Kidney (tissue), 22 donors: ENCODE measurements at places on chromosomes 4 and X.

DNA sequence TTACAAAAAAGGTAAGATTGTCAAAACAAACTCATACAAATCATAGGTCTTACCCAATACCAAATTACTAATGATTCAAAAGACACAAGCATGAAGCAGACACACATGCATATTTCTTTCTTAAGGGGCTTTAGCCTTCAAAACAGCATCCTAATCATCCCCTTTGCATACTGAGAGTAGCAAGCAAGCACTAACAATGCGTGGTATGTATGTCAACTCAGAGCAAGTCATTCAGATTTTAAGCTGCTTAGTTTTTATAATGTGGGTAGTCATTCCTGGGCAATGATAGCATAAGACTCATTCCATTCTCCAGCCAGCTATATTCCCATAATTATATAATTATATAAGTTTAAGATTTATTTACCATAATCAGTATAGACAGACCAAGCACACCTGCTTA, 219.6 kb downstream of the DKK2 start:
- no peak for DNase-seq

GRCh38 chr4:88989990-88990389, 67.0 kb downstream of the FAM13A start:
- DNase-seq: no peak

DNA sequence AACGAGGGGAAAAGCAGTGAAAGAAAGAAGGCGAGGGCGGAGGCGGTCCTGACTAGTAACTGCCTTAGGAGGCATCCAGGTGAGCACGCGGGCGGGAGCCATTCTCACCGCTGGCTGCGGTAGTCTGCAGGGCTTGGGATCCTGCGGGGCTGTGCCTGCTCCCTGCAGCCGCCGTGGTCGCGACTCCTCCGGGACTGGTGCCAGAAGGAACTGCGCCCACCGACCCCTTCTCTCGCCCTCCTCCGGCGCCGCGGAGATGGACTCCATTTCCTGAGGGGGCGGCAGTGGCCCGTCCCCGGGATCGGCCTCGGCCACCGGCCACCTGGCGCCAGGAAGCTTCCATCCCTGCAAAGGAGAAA, 543 bp downstream of the NFXL1 start:
- DNase-seq: peak; percentile 67

GRCh38 chr4:48203819-48204218, 65.8 kb downstream of the TEC start:
- DNase-seq: no peak

DNA sequence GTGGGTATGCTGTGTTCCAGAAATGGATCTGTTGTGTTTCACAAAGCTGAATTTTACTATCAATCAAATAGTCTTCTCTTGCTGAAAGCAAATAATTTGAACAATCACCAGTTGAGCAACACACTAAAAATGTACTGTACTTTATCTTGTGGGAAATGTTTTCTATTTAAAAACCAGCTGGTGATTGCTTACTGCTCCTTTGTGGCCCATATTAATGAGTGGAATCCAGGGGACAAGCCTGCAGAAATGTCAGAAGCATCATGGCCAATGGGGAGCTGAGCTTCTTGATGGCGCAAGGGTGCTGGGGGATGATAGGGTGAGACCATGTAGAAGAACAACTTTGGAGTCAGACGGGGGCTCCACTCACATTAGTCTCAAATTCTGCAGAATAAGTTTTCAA, 346.2 kb downstream of the ARHGAP10 start:
- DNase-seq: no peak

DNA sequence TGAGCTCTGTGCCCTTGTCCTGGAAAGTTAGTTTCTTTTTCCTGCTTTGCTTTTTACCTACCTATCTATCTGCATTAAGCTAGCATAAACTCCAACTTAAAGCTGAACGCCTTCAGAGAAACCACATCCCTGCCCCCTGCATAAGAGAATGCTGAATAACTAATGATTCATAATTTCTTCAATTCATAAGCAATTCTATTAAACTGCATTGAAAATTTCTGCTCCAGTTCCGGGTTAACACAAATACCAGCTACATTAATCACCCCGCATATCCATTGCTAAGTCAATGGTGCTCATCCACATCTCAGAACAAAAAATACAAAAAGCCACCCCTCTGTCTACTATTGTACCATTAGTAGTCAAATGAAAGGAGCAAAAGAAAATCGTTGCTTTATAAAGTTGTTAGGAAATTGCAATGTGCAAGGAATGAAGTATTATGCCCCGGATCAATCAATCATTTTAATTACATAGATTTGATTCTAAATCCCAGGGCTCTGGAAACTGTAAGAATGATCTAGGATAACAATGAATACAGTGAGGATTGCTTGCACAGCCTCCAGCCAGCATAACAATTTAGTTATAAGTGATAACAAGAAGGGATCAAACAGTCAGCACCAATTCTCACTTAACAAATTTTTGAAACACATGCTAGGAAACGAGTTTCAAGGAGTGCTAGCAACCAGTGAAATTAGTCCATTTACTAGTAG, 106.8 kb downstream of the ELOVL6 start:
- DNase-seq: no peak

DNA sequence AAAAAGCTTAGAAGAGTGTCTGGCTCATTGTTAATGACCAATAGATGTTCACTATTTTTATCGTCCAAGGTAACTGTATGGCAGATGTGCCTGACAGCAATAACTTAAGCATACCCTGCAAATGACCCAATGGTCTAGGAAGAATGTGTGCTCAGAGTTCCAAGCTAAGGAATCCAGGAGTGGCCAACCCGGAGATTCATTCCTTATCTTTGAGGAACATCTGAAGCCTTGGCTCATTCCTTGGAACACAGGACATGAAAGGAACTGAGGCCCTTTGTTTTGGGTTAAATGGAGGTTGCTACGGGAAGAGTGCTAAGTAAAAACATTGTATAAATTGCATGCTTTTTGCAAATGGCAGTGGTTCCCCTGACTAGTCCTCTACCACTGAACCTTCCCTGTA, 38.9 kb upstream of the EFNB1 start:
- DNase-seq: no peak

- DNase-seq: no peak
Measured at GRCh38 chr4:102598762-102599374, 97.7 kb downstream of the NFKB1 start.

- no peak for DNase-seq
Measured at GRCh38 chr4:138158746-138159297, 83.3 kb downstream of the SLC7A11 start.

- no peak for DNase-seq
Measured at GRCh38 chrX:2398064-2398656, 102.6 kb downstream of the DHRSX start.

DNA sequence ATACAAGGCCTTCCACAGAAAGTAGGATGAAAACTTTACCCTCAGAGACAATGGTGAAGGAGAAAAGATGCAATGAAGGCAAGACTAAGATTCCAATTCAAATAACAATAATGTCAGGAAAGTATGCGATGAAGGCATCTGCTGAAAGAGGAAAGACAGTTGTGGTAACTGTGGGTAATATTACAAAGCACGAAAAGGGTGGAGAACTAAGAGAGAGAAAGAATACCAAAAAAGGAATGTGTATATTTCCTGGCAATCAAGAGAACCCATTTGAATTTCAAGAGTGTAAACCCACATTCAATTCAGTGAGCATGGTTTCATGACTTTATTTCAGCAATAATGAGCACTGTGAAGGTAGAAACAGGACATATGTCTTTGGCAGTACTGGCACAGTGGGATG, 225.5 kb downstream of the PALLD start:
- no peak for DNase-seq

GRCh38 chr4:176432811-176433540, 113.2 kb downstream of the SPCS3 start:
- DNase-seq: no peak

DNA sequence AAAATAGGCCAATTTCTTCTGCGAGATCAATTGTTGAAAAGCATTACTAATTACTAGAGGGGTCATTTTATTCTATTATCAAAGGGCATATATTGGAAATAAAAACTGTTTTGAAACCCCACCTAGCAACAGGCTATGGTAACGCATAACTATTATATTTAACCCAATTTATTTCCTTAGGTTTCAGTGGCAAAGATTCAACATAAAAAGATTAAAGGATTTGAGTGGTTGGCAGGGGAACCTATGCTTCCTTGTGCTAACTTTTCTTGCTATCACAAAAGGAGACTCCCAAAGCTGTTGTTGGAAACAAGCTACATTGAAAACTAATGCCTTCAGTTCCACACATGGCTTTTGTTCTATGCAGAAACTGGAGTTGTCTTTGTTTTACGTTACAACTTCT, 166.9 kb upstream of the KLF3 start:
- no peak for DNase-seq

DNA sequence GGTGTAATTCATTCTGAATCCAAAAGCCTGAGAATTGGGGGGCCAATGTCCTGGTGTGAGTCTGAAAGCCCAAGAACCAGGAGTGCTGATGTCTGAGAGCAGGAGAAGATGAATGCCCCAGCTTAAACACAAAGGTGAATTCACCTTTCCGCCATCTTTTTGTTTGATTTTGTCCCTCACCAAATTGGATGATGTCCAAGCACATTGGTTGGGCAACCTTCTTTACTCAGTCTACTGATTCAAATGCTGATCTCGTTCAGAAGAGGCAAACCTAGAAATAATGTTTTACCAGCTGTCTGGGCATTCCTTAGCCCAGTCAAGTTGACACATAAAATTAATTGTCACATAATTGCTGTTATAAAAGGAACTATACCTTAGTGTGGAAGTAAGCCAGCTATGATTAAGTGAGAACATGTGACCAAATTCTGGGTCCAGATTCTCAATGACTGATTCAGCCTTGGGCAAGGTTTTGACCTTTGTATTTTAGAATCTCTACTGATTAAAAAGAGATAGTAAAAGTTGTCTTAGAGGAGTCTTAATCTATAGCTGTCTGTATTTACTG, 34.5 kb upstream of the SLC4A4 start:
- no peak for DNase-seq

DNA sequence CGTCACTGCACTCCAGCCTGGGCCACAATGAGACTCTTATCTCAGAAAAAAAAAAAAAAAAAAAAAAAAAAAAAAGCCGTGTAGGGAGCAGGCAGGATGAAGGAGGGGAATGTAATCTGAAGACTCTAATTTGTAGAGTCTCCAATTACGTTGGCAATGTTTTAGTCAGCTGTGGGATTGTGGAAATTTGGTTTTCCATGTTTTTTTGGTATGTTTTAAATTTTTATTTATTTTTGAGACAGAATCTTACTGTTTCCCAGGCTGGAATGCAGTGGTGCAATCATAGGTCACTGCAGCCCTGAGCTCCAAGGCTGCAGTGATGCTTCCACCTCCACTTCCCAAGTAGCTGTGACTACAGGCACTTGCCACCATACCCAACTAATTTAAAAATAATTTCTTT, 56.5 kb downstream of the NSD2 start:
- DNase-seq: no peak

DNA sequence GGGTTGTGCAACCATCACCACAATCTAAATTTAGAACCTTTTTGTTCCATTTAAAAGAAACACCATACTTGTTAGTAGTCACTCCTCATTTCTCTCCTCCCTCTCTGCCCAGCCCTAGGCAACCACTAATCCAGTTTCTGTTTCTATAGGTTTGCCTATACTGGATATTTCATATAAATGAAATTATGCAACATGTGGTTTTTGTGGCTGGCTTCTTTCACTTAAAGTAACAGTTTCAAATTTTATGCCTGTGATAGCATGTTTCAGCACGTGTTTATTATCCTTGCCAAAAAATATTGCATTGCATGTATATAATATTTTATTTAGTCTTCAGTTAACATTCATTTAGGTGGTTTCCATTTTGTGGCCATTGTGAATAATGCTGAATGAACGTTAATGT, 437.6 kb downstream of the IL1RAPL1 start:
- no peak for DNase-seq

GRCh38 chr4:6188687-6189305, 11.6 kb downstream of the JAKMIP1 start:
- no peak for DNase-seq

DNA sequence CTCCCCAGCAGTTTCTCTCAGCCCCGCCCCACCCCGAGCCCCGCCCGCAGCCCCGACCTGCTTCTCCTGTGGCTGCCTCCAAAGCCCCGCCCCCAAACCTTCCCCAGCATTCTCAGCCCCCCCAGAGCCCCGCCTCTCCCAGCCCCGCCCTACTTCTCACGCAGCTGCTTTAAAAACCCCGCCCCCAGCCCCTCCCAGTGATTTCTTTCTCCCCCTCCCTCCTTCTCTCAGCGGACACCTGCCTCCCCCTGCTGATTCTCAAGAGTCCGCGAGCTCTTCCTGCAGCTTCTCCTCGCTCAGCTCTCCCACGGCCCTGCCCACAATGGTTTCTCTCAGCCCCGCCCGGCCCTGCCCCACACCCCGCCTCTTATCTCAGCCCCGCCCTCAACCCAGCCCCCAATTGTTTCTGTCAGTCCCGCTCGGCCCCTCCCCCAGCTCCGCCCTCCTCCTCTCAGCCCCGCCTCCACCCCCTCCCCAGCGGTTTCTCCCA, 636 bp upstream of the EOLA1 start:
- DNase-seq: peak; percentile 98

- DNase-seq: no peak
Measured at GRCh38 chrX:155864655-155865054, 16.5 kb upstream of the VAMP7 start.

DNA sequence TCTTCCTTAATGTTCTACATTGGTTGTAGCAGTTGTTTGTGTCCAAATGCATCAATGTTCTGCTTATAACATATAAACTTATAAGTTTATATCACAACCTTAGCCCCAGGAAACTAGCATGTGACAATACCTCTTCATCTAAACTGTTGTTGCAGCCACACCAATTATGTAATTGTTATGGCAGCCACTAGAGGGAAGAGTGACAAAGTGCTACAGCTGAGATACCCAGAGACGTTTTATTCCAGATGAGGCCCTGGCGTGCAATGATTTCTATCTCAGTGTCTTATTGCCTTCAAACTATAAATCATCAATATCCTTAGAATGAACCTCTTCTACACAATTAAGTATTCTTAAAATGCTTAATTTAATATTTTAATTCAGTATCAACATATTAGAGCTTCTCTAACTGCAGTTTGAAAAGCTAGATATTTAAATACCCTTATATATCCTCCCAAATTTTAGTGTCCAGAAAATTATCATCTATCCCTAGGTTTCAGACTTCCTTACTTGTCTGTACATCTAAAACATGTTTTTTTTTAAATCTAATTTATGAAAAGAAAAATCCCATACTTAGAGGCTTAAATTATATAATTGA, 171.6 kb downstream of the PCDH10 start:
- DNase-seq: no peak

- DNase-seq: no peak
Measured at GRCh38 chr4:80927420-80927819, 103.1 kb upstream of the BMP3 start.

- no peak for DNase-seq
Measured at GRCh38 chr4:80542747-80543146, 207.2 kb downstream of the CFAP299 start.

DNA sequence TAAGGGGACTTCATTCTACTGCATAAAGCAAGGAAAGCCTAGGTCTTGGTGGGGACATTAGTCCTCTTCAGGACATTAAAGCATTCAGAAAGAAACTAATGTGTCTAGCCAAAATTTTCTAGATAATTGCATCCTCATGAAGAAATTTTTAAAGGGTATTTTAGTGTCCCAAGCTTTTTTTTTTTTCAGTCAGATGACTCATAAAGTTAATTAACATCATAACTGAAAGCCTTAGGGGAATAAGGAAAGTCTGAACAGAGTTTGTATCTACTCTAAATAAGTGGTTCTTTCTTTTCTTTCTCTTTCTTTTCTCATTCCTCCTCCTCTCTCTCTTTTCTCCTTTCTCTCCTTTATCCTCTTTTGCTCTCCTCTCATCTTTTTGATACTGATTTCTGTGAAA, 202.4 kb downstream of the ADAMTS3 start:
- DNase-seq: no peak

GRCh38 chrX:125810856-125811255, 355.2 kb downstream of the DCAF12L2 start:
- DNase-seq: no peak
